Heart right ventricle (tissue), 16 donors: ENCODE measurements at places on chromosomes 5 and 9. TPM values are rescaled to one million over a fixed set of nuclear protein-coding genes. Genes with fewer than 3 reads are reported as not detected.

Gene CARTPT
- polyA plus RNA-seq, result not detected

Gene TAS2R1
- polyA plus RNA-seq, result not detected

DNA sequence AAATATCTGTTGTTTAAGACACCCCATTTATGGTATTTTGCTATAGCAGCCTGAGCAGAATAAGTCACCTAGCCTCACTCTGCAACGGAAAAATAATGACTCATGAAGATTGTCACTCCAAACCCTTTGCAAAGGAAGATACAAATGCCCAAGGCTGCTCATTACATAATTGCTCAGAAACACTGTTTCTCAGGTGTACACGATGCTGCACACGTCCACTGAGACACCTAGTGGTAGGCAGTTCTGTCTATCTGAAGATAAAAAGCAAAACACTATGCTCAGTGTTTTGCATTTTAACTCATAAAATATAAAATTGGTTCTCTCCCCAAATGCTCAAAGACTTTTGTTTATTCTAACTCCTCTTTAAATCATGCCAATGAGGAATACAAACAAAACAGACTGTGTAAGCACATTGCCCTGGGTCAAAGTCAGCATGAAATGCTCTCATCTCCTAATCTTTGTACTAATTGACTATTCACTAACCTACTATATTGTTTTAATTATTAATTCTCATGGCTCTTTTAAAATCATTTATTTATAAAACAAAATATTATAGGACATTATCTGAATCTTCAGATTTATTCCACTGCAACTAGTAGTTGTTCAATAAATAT lies 7.7 kb upstream of the TSLP start:
- DNase-seq, result no peak

GRCh38 chr5:125236007-125236406 lies 489.6 kb upstream of the ZNF608 start:
- DNase-seq, result no peak

DNA sequence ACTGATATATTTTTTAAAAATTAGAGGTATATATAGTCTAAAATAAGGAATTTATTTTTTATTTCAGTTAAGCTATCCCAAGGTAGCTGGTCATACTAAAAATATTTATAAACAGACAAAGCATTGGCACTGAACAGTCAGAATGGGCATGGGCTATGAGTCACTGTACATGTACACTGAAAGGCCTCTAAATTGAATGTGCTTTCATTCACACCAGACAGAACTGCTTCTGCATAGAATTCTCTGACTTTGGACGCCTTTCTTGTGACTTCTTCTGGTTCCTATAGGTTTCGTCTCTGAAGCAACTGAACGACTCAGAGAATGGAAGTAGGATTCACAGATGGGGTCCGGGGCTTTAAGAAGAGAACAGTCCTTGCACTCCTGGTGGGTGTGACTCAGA lies 394.8 kb upstream of the MEF2C start:
- no peak for DNase-seq

- DNase-seq, result no peak
Observed at GRCh38 chr5:40988746-40989510, 79.6 kb downstream of the C7 start.
